ENCODE measurements at places on chromosomes 7 and 10.

DNA sequence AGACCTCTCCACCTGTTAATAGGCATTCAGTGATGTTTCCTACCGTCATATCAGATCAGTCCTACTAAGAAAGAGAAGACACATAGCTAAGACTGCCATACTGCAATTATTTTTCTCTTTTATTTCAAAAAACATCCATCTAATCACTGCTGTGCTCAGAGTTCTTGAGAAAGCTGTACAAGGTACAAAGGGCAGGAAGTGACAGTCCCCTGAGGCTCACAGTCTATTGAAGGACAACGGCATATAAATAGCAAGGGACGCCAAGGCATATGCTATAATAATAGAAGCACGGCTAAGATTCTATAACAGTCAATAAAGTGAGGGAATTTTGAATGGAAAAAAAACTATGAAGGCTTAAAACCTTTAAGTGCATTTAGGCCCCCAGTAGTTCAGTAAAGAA, 415.3 kb upstream of the NRP1 start:
- DNase-seq, result no peak

DNA sequence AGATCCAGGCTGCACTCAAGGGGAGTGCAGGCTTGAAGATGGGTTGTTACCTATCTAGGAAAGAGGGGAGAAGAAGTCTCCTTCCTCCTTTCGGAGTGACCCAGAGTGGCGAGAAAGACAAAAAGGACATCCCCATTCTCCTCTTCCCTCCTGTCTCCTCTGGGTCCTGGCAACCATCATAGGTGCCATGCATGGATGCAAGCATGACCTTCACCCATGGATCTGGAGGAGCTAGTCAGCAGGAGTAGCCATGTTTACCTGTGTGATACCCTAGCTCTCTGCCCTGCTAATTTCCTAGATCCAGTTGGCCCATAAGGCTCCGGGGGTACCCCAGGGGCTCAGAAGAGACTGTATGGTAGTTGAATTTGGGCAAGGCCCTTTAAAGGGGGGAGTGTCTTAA, 17.2 kb upstream of the CROT start:
- DNase-seq, result no peak

GRCh38 chr7:19692111-19692828, 16.6 kb downstream of the POLR1F start:
- no peak for DNase-seq

- no peak for DNase-seq
These were observed 30.8 kb downstream of the C10orf143 start for GRCh38 chr10:130079614-130080460.

DNA sequence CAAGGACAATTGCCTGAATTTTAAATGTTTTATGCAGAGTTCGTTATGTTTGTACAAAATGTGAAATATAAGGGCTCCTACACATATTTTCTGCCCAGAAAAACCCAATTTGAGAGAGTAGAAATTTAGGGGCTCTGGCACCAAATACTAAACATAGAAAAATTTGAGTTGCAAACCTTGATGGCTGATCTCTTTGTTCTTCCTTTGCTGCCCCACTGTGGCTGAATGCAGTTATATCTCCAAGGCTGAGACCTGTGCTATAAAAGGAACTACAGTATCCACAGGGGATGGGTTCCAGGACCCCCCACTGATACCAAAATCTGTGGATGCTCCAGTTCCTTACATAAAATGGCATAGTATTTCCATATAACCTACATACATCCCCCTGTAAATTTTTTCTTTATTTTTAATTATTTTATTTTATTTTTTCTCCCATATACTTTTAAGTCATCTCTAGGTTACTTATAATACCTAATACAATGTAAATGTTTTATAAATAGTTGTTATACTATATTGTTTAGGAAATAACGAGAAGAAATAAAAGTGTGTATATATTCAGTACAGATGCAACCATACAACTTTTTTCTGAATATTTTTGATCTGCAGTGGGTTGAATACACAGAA, 22.5 kb downstream of the CFAP43 start:
- no peak for DNase-seq

- no peak for DNase-seq
These were observed 9.4 kb downstream of the KIF20B start for GRCh38 chr10:89710753-89711152.

DNA sequence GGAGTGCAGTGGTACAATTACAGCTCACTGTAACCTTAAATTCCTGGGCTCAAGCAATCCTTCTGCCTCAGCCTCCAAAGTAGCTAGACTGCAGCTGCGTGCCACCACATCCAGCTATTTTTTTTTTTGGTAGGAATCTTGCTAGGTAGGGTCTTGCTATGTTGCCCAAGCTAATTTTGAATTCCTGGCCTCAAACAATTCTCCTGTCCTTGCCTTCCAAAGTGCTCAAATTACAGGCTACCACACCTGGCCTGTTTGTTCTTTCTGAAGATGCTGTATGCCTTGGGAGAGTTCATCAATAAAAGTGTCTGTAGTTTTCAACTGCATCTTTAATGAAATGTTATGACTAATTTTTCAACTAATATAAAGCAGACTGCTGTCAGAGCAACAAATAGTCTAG, 452 bp downstream of the SAMD9 start:
- no peak for DNase-seq

DNA sequence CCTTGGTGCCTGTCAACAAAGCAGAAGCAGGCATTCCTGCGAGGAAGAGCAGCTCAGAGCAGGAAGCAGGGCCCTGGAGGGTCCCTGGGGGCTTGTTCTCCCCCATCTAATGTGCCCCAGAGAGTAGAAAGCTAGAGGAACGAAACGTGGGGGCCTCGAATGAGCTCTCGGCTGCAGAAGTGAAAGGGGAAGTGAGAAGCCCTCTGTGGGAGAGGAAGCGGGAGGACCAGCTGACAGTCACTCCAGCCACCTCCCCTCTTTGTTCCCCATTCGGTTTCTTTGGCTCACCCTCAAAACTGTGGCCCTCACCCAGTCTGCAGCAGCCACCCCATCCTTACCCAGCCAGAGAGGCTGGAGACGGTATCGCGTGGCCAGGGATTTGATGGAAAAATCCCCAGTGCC, 25.0 kb downstream of the C10orf105 start:
- peak; percentile 78 for DNase-seq

DNA sequence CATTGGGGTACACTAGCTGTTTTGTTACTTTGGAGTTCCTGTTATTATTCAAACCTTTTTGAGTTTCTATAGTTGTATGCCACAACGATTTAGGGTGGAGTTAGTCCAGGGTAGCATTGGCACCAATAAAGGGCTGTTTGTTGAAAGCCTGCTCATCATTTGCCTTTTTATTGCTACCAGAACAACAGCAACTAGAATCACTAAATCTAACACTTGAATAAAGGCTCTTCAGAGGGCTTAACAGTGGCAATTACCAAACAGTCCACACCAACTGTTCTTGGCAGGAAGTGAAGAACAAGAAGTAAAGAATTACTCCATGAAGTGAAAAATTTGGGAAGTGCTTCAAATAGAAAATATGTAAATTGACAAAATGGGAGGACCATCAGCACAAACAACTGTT, 621.4 kb downstream of the PHTF2 start:
- no peak for DNase-seq

- DNase-seq, result no peak
These were observed 192.9 kb downstream of the PTPN20 start for GRCh38 chr10:47104151-47104605.

- no peak for DNase-seq
These were observed 39.0 kb downstream of the STK17A start for GRCh38 chr7:43621729-43622448.

- DNase-seq, result no peak
These were observed 1107.2 kb downstream of the NRG3 start for GRCh38 chr10:82982110-82982608.

- DNase-seq, result no peak
These were observed 180.8 kb downstream of the ADARB2 start for GRCh38 chr10:1556496-1556895.

GRCh38 chr7:13742811-13743210, 246.7 kb downstream of the ETV1 start:
- DNase-seq, result no peak

DNA sequence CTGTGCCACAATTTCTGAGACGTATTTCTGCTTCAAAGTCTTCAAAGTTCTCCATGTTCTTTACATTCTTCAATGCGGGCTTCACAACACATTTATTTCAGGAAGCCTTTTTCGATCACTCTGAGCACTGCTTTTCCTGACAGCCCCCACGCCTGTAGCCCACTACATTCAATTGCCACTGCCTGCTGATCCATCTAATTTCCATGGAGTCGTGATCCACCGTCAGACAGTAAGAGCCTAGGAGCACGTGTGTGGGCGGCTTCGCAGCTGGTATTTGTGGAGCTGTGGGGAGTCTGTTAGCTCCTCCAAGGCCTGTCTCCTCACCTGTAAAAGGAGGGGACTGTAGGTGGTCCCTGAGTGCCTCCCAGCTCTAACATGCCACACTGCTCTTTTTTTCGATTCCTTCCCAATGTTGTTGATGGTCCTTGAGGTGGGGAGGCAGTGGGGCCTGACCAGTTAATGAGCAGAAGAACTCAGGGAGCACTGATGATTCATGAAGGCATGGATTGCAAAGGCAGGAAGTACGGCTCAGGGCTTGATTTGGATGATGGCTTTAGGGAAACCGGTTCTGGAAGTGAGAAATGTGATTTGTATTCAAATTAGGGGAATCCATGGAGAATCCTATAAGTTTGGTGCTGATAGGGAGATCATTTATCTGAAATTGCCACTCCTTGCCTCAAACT, 401.1 kb upstream of the PODXL start:
- DNase-seq, result no peak

- DNase-seq, result no peak
These were observed 51.9 kb upstream of the A1CF start for GRCh38 chr10:50937230-50937907.

GRCh38 chr7:35448486-35448885, 194.6 kb upstream of the TBX20 start:
- DNase-seq, result no peak

- no peak for DNase-seq
These were observed 45.6 kb downstream of the PWWP2B start for GRCh38 chr10:132442636-132443035.

DNA sequence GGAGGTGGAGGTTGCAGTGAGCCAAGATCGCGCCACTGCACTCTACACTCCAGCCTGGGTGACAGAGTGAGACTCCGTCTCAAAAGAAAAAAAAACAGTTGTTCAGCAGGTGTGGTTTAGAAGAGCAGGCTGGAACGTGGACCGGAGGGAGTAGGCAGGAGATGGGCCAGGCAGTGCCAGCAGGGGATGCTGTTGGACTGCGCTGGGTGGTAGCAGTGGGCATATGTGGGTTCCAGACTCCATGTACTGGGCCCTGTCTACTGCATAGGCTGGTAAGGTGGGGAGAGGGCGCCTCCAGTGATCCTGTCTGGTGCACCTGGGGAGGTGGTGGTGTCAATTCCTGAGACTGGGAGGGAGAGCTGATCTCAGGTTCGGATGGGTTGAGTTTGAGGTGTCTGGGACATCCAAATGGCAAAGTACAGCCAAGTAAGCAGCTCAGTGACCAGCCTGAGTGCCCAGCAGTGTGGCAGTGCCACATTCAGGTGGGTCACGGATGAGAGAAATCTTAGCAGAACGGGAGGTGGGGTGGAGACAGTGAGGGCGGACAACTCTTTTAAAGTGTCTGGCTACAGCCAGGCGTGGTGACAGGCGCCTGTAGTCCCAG, 25.9 kb downstream of the SFXN4 start:
- no peak for DNase-seq

DNA sequence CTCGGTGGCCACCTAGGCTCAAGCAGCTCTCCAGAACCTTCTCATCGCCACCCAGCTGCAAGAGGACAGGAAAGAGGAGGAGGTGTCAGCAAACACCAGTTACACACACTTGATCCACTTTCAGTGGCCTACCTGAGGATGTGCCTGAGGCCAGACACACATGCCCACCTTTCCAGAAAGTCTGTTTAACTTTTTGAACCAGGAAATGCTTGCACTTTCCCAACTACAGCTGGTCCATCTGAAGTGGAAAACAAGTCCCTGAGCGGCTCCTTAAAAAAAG, 15.7 kb upstream of the CYREN start:
- no peak for DNase-seq

- DNase-seq, result no peak
These were observed 260.1 kb upstream of the LRRN3 start for GRCh38 chr7:110830778-110831177.

DNA sequence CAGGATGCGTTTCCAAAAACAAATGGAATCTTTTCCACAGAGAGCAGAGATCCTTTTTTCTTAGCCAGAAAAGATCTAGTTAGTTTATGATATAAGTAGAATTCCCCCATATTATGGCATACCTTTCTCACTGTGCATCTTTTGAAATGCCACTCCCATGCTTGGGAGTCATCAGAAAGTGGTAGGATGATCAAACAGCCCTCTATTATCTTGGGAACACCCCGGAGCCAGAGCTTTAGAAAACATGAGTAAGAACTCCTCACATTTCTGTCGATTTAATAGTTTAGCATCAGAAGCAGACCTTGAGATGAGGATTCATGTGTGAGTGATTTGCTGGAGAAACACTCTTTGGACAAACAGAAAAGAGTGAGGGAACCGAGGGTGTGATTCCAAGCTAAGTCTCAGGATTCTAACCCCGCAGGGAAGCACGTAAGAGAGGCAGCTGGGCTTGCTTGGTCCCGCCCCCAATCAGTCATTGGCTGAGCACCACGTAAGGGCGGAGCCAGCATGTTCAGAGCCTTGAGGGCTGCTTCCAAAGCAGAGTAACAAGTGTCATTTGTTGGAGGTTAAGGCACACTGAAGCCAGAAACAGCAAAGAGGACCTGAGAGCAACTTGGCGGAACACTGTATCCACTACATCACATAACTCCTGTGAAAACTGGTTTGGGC, 43.7 kb upstream of the NXPH1 start:
- no peak for DNase-seq

- no peak for DNase-seq
These were observed 2.1 kb downstream of the ADIRF start for GRCh38 chr10:86970162-86970981.

DNA sequence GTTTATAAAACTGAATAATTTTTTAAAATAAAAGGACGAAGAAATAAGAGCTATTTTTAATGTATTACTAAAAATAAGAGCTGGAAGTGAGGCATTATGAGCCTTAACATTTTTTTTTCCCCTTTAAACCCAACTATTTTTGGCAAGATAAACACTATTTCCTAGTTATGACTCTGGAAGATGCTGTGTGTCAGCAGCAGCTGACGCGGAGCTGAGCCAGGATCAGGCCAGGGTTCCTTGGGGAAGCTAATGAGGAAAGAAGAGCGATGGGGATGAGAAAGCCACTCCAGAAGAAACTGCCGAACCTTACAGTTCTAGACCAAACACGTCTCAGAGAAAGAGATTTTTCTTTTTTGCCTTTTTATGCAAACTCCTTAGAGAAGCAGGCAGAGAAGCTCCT, 85.9 kb downstream of the USP6NL start:
- DNase-seq, result no peak

DNA sequence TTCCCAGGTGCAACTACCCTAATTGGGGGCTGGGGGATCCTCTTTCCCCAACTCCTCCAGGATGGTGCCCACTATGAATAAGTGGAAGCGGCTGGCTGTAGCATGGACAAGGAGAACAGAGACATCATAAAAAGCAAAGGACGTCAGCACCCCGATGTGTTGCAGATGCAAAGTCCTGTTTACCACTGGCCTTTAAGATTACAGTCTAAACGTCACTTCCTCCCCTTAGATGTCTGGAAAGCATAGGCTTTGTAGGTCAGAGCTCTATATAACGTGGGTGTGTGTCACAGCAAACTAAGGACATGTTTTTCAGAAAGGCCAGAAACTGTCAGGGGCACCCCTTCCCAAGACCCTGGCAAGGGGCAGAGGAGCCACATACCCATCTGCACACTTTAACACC, 7.9 kb downstream of the COBL start:
- DNase-seq, result no peak
